ENCODE measurements at places on chromosomes 1 and 21. TPM values are rescaled to one million over a fixed set of nuclear protein-coding genes. Genes with fewer than 3 reads are reported as not detected.

GUCA2B gene
- total RNA-seq: not detected

GRCh38 chr1:54342288-54342687 lies 63.9 kb downstream of the SSBP3 start:
- peak; percentile 82 for DNase-seq

GRCh38 chr1:98280049-98280448 lies 359.2 kb upstream of the DPYD start:
- no peak for DNase-seq

PPT1 gene
- 32.5 TPM for total RNA-seq

PTGER3 gene
- 0.29 TPM for total RNA-seq

GPR52 gene
- 1.1 TPM for total RNA-seq

GRCh38 chr1:157961805-157962762 lies 31.4 kb upstream of the KIRREL1 start:
- DNase-seq: no peak

GPX7 gene
- total RNA-seq: 3.5 TPM

- DNase-seq: peak; percentile 75
Measured at GRCh38 chr1:45018599-45019230, 6.7 kb downstream of the UROD start.

DNA sequence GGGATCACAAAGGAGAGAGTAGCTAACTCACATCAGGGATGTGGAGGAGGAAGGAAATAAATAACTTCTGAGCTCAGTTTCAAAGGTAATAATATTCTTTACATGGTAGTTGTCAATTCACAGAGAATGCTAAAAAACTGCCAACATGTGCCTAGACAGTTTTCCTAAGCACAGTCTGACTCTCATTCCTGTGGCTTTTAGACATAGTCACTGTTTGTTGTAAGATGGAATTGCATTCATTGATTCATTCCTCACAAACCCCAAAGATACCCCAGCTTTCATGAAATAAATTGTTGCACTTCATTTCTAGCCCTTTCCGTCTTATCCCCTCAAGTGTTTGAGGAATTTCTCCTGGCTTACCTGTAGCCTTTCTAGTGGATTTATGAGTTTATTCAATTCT lies 263.9 kb downstream of the NTNG1 start:
- no peak for DNase-seq

DNA sequence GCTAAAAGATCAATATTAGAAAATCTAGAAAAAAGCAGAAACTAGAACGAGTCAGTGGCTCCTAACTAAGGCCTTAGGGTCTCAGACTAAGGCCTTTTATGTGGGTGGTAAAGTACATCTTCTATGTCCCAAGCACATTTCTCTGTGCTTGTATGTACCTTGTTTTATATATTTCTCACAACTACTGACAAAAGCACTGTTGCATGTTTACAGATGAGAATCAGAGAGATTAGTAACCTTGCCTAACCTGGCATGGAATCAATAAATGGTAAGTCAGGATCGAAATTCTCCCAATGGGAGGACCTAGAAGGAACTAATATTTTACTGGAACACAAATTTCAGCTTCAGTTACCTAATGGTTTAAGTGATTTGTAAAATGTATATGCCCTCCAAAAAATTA lies 160.9 kb downstream of the FGGY start:
- no peak for DNase-seq

DNA sequence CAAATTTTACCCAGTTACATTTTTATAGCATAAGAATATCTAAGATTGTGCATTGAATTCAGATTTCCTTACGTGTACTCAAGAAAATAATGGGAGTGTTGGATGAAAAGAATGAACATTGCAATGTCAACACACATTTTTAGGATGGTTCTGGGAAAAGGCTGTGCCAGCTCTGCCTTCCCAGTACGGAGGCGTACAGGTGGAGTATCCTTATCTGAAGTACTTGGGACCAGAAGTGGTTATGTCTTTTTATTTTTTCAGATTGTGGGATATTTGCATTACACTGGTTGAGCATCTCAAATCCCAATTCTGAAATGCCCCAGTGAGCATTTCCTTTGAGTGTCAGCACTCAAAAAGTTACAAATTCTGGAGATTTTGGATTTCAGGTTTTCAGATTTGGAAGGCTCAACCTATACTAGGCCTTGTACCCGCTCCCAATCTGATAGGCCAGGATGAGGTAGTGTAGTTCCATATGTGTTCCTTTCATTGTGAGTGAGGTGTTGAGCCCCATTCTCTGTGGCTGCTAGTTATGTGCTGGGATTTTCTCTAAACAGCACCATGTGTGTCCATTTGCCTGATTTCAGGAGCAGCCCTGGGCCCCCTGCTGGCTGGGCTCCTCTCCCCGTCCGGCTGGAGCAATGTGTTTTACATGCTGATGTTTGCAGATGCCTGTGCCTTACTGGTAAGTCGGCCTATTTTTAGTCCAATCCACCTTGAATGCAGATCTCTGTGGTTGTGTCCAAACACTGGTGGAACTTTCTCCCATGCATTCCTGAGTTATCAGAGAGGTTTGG lies 60.8 kb downstream of the SLC37A1 start:
- peak; percentile 27 for DNase-seq

- DNase-seq: no peak
Measured at GRCh38 chr1:193706766-193707165, 520.4 kb upstream of the B3GALT2 start.

KCNJ6 gene
- 80.5 TPM for total RNA-seq

- peak; percentile 88 for DNase-seq
Measured at GRCh38 chr1:160830321-160831153, 32.1 kb downstream of the CD244 start.

UBXN10 gene
- 0.49 TPM for total RNA-seq

- no peak for DNase-seq
Measured at GRCh38 chr1:180158149-180159147, 3.8 kb downstream of the QSOX1 start.

DNA sequence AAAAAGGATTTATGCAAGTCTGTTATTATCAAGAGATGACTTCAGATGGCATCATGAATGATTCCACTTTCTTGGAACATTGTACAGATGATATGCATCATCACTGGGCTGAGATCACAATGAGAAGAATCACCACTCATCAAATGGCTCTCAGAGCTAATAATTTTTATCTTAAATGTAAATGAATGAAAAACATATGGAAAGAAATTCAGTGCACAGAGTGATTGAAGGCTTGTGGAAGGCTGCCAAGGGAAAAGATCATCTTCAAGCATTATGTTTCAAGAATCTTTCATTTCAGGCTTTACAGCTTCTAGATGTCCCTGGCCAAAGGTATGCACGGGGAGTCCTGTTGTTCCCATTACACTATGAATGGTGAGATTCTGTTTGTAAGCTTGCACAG lies 955.7 kb downstream of the TTLL7 start:
- DNase-seq: no peak

DNA sequence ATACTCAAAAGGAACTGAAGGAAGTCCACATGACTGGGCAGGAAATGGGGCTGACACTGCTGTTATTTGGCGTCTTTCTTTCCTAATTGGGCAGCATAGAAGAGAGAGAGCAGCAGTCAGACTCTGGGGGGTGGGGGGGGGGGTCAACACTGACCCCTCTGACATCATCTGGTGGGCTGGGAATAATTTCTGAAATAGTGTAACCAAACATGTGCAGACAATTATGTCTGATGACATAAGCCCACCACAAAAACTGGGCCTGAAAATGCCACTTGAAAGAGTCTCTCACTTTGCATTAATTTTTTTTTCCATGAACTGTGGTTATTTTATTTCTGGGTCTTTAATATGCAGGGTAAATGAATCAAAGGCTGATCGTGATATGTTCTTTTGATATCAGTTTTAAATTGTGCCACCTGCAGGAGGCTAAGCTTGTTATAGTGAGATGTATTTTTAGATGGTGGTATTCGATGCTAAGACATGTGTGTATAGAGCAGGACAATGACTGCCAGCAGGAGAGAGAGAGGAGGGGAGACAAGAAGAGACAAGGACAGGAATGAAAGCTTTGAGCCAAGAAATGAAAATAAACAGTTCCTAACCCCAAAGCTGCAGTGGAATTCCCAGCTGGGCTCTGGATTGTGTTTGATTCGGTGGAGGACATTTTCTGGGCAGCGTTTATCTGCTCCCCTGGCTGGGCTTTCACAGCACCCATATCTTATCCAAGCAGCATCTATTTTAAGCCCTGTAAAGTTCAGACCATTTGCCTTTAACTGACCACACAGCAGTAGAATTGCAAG lies 264.7 kb downstream of the PBX1 start:
- DNase-seq: no peak

Measured in glutamatergic neuron (in vitro differentiated cells).